ENCODE measurements at places on chromosomes 13 and 19. TPM values are rescaled to one million over a fixed set of nuclear protein-coding genes. Genes with fewer than 3 reads are reported as not detected.

- peak; percentile 53 for DNase-seq
These were observed 532.9 kb downstream of the SLITRK6 start for GRCh38 chr13:85266331-85266730.

DNA sequence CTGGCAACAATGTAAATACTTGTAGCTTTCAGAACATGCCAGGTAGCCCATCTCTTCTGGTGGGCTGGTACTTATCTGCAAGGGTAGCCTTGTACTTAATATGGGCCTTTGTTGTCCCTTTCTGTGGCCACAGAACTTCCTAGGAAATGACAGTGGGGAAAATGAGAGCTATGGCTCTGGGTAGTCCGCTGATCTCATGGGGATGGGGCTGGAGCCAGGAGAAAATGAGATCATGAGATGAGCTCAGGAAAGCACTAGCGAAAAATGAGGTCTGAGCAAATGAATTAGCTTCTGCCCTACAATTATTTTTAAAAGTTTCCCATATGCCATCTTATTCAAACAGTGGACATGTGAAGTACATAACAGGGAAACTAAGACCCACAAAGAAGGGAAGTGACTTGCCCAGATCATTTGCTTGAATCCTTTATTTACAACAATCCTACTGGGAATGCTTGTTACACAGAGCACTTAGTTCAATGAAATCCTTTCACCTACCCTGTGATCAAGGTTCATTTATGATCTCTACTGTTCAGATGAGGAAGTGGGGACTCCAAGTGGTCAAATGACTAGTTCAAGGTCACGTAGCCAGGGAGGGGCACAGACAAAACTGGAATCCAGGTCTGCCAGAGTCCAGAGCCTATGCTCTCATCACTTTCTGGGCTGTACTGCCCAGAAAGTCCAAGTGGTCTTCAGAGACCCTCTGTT is 87.1 kb downstream of the PTPRS start:
- no peak for DNase-seq

GRCh38 chr13:29961036-29961670 is 110.7 kb upstream of the UBL3 start:
- DNase-seq, result no peak

DNA sequence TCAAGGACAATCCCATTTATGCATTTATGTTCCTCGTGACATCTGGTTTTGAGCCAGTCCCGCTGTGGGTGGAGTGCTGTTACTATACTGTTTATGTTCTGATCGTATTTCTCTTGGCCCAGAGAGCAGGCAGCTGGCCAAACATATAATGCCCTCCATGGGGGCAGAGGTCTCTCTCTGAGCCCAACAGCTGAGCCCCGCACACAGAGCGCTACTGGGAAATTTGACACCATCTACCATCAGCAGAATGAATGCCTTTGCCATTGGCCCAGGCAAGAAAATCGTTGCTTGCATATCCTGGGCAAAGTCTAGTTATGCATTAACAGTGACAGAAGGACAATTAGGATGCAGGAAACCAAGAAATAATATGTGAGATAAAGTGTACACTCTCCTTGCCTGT is 126.8 kb upstream of the CACNA1A start:
- DNase-seq, result no peak

- DNase-seq, result no peak
These were observed 16.3 kb downstream of the TECR start for GRCh38 chr19:14545716-14546082.

- DNase-seq, result no peak
These were observed 146.2 kb downstream of the UGGT2 start for GRCh38 chr13:95906999-95907398.

The CACNG8 gene
- 0.25 TPM for total RNA-seq

The F2RL3 gene
- not detected for total RNA-seq

The FRY gene
- total RNA-seq, result 23.0 TPM

The RETN gene
- not detected for total RNA-seq
